ENCODE measurements at places on chromosomes 6 and 20.

- no peak for DNase-seq
Measured at GRCh38 chr6:75170691-75171560, 34.9 kb downstream of the COL12A1 start.

DNA sequence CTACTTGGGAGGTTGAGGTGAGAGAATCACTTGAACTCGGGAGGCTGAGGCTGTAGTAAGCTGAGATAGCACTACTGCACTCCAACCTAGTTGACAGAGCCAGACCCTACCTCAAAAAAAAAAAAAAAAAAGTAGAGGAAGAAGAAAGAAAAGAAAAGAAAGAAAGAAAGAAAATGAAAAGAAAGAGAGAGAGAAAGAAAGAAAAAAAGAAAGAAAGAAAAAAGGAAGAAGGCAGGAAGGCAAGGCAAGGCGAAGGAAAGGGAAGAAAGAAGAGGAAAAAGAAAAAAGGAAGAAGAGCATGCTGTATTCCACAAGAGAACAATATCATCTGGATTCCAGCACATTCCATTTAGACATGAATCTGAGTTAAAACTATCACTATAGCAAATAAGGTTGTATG, 3.8 kb downstream of the GCM1 start:
- DNase-seq: no peak

DNA sequence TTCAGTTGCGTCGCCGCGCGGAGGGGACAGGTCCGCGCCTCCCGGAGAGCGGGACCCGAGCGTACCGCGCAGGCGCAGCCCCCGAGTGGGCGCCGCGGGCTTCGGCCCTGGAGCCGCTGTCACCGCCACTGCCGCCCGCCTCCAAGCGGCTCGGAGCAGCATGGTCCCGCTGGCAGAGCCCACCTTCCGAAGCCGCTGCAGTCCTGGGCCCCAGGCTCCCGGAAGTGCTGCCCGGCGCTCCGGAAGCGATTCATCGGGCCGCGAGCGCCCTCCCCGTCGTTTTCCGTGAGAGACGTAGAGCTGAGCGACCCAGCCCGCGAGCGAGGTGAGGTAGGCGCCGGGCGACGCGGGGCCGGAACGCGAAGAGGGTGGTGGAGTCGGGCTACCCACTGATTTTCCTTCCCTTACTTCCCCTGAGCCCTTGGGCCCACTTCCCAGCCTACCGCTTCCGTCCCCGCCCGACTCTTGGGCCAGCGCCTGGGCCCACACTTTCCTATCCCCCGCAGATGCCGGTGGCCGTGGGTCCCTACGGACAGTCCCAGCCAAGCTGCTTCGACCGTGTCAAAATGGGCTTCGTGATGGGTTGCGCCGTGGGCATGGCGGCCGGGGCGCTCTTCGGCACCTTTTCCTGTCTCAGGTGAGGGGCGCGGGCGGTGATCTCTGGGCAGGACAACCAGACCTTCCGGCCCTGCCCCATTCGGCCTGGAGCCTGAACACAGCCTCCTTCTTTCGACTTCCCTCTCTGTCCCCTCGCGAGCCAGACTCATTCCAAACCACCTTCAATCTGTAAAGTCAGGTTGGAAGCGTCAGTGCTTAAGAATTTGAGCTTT, at the start of the genes NFS1 and ROMO1:
Gene NFS1 (minus strand): TSS at position 226 of the 830 bp plus-strand sequence. CDS start 64 bp downstream, at position 162.
Gene ROMO1 (plus strand): TSS at position 279 of the 830 bp plus-strand sequence. CDS start 228 bp downstream, at position 507.
- peak; percentile 21 for DNase-seq

DNA sequence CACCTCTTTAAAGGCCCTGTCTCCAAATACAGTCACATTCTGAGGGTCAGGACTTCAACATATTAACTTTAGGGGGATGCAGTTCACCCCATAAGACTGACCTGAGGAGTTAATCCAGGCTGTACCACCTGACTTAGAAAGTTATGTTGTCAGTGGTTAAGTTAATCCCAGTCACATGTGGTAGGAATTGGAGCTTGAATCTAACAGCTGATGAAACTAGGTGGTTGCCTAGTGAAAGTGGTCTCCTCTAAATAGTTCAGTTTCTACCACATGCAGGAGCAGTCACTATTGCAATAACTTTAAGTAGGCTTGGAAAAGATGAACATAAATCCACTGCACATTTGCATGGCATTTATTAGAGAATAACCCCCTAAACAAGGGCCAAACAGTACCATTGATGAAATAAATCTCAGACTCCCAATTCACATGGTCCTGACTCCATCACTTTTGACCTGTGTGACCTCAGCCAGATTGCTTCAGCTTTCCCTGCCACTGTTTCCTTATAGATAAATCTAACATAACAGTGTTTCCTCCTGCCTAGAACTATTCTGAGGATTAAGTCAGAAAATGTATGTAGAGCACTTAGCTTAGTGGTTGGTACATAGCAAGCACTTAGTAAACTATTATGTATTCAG, 20.1 kb downstream of the SAMD5 start:
- DNase-seq: no peak

DNA sequence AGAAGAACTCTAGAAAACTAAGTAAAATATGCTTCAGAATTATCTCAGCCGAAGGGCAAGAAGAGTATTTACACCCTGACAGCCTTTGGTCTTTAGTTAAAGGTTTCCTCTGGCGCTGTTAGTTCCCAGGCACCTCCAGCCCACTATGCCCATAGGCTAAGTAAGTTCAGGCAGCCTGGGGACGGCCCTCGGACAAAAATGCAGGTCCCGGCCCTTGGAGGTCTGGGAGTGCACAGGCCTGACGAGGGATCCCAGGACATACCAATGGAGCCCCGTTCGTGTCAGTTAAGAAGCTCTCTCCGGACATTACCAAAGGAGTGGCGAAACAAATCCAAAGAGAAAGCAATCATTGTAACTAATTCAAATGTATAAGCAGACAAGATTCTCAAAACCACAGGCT, 311.8 kb downstream of the CD83 start:
- no peak for DNase-seq

- no peak for DNase-seq
Measured at GRCh38 chr20:59151820-59152219, 11.8 kb upstream of the ZNF831 start.

DNA sequence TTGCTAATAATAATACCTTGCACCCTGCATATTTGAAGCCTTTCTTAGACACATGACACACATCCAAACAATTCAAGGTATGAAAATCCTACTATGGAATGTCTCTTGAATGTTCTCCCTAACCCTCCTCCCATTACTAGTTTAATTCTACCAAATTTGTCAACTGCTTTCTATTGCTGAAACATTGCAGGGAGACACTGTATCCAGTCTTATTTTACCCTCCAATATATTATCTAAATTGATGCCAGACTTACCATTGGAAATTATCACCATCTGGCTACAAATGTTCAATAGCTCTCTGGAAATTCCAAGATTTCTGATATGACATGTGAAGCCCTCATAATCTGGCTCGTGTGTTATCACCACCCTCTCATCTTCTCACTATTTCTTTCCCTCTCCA, 1027.3 kb upstream of the CITED2 start:
- DNase-seq: no peak

DNA sequence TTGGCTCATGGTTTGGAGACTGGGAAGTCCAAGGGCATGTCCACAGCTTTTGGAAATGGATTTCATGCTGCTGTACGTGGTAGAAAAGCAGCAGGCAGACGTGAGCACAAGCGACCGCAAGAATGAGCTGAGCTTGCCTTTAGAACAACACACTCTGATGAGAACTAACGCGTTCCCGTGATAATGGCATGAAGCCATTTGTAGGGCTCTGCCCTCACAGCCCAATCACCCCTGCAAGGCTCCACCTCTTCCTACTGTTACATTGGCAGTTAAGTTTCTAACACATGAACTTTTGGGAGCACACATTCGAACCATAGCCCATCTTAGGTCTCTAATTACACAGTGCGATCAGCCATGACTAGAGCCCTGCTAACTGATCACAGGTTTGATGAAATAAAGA, 107.5 kb upstream of the TMEM170B start:
- no peak for DNase-seq

GRCh38 chr6:140071601-140072062, 697.2 kb upstream of the CITED2 start:
- no peak for DNase-seq

- no peak for DNase-seq
Measured at GRCh38 chr20:50312682-50313521, 122.3 kb downstream of the CEBPB start.

Data from esophagus squamous epithelium (tissue), 5 donors.